ENCODE measurements at places on chromosomes 11 and 22.

DNA sequence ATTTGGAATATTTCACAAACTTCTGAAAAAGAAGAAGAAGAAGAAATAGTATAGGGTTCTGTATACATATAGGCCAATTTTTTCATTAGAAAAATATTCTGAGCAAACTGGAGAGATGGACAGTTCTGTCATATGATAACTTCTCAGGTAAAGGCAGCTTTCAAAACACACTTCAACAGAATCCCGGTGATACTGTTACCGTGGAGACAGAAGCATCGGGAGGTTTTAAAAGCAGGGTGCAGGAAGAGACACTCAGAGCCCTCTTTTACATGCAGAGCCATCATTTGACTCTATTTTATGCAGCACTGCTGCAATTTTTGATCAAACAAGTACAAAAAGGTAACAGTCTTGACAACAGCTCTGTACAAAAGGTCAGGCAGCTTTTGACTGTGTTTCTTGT, 1785.4 kb downstream of the LRRC4C start:
- DNase-seq: no peak

GRCh38 chr11:132337819-132338416, 967.5 kb downstream of the NTM start:
- no peak for DNase-seq

DNA sequence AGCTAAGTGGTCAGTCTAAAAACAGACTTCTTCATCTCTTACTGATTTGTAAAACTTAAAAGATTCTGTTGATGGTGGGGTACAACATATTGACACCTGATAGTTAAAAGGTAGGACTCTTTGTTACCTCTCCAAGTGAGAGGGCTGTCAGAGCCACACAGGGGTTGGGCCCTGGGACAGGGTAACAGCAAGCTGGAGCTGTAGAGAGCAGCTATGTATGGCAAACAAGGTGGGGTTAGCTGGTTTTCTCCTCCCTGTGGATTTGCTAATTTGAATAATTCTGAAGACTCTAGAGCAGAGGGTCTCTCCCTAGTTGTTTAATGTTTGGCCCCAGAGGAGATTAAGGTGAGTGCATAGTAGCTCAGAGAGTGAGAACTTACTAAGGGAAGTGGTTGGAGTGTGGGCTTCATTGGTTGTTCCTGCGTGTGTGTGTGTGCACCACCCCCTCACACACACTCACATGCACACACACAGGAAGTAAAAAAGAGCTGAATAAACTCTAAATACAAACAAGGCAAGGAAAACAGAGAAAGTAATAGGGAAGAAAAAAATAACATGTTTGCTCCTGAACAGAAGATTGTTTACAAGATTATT, 9.2 kb upstream of the GAS2 start:
- DNase-seq: no peak

GRCh38 chr22:31218565-31219262, 6.6 kb downstream of the LIMK2 start:
- DNase-seq: no peak

DNA sequence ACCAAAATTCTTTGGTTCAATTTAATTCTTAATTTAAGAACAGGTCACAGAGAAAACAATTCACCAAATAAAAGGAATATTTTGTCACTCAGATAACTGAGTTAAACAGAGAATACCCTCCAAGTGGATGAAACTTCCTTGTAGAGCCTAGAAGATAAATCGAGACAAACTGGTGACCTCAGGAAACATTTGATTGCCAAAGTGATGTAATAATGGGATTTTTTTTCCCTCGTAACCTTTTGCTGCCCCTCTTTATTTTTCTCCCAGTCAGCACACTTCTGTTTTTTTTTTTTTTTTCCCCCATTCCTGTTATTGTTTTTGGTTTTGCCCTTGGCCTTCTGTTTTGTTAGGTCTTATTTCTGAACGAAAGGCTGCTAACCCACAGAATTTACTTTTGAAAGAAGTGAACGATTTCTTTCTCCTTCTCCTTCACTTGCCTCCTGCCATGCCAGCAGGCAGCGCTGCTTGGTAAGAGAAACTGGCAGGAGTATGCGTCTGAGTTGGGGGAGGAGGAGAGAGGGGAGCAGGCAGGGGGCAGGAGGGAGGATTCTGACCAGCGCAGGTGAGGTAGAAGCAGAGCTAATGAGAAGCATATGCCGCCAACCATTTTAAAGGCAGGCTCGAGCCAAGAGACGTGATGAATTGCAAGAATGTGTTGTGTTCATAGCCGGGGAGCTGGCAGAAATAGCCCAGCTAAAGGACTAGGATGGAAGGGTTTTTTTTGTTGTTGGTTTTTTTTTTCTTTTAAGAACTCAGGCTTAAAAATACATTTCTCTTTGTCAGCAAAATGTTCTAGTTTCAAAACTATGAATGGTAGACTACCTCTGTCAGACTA, 121.9 kb upstream of the MTMR2 start:
- no peak for DNase-seq

DNA sequence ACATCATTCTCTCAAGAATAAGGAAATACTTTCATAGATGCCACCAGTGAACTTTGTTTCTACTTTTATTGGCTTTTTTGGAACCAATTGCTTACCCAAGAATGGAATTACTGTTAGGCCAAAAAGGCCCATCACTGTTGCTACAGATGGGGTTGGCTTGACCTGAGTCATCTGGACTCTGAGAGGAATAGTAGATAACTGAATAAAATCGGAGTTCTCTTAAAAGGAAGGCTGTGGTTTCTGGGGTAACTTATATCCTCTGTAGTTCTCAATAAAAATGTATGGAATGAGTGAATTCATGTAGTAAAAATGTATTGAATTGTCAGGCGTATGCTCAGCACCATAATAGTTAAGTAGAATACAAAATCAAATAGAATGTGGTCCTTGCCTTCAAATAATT, 56.6 kb downstream of the ARHGEF12 start:
- no peak for DNase-seq

All from activated CD8-positive, alpha-beta memory T cell treated with anti-CD3 and anti-CD28 coated beads for 1 hour (primary cell).